ENCODE measurements at places on chromosomes 2 and 18.

- no peak for DNase-seq
Observed at GRCh38 chr18:40877096-40877495, 1077.9 kb upstream of the PIK3C3 start.

- DNase-seq = no peak
Observed at GRCh38 chr2:4258563-4258962, 555.2 kb downstream of the DCDC2C start.

DNA sequence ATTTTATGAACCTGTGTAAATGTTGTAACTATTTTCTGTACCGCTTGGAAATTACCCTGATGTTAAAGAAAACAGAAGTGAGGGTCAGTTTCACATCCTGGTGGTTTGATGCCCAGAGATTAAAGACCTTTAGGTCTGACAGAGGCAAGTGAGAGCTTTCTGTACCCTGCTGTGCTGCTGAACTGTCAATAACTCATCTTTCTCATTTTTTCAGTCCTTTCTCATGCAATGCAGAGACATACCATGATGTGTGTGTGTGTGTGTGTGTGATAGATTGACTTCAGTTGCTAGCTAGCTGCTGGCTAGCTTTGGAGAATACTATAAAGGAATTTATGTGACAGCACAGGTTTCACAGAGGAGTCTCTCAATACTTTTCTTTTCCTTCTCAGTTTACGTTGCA, 2025.6 kb upstream of the LRRTM1 start:
- DNase-seq = no peak

DNA sequence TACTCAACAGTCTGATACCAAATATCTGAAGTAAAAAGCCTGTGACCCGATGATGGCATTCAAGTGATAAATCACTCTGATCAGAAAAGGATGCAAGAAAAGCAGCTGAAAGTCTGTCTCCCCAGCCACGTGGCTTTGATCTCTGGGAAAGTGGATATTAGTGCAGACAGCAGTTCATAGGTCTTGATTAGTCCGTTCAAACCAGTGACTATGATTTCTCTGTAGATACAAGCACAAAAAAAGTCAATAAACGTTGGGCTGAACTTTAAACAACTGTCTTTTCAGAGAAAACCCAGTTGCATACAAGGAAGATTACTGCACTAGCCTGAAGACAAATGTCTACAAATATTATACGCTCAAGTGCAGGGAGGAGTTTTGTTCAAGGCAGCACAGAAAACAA, 107.7 kb upstream of the CDC42EP3 start:
- DNase-seq = no peak

DNA sequence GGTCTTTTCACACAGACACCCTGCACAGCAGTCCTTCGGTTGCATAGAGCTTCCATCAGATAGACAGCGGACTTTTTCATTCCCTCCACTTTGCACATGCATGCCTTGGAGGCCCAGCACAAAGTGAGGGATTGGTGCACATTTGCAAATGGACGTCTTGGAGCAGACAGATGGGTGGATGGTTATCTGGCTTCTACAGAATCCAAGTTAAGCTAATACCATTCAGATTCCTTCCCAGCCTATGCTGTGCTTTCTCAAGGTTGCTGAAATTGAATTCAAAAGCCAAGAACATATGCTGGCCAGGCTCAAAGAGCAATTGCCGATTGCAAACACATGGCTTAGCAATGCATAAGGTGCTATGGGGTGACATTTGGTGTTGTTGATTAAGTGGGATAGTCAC, 186.4 kb downstream of the VAPA start:
- DNase-seq = no peak

GRCh38 chr2:26177122-26177521, 4.2 kb downstream of the GAREM2 start:
- no peak for DNase-seq

DNA sequence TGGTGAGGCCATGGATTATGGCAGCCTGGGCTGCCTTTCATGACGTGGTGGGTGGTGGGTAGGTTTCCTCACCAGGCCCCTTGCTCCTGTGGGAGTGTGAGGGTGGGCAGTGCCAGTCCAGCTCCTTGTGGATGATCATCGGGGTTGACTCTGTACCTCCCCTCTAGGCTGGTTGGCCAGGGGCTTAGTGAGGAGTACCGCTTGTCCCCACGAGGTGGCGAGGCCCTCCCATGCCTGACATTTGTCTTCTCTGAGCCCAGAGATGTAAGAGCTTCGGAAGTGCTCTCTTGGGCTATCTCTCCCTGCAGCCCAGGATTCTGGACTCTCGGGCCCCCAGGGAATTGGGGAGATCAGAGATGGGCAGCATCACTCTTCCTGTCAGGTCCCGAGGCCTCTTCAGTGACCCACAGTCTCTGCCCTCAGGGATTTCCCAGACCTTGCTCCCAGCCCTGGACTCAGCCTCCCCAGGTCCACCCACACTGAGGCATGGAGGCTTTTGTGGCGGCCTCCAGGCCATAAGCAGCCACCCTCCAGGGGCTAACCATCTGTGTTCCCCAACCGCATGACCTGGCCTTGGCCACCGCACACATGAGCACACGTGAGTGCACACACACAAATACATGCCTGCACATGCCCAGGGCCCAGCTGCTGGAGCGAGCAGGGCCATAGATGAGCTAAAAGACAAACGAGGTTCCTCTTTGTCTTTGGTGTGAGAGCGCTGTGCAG, 6.5 kb downstream of the SPR start:
- no peak for DNase-seq

GRCh38 chr2:191150600-191151330, at the start of gene STAT4:
STAT4 (minus strand) TSS chr2:191150994; CDS start chr2:191148203, 2,791 bp downstream.
- DNase-seq = no peak

DNA sequence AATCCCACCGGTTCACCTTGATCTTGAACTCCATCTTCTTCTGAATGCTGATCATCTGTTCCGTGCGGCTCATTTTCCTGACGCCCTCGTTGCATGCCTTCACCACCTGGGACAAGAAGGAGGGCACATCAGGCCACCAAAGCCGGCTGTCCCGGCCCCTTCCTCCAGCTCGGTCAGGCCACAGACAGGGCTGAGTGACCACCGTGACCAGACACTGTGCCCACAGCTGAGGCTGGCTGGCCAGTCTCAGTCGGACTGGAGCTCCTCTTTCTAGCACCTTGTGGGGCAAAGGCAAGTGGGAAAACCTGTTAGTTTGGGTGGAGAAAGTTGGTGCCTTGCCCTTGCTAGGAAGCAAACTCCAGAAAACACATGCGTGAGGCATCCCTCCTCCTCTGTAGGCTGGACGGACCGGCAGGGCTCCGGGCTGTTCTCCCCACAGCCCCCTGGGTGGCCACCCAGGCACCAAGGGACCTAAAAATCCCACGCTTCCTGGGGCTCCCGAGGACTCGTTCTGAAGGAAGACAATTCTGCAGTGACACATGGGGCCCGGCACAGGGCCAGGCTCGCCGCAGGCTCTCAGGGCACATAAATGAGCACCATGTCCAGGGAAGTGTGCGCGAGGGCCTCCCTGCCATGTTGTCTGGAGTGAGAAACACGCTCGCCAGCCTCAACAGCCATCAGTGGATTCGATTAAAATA, 15.3 kb downstream of the SNORC start:
- no peak for DNase-seq

Data from NCI-H1105 (cell line).